ENCODE measurements at places on chromosomes 2 and 18. TPM values are rescaled to one million over a fixed set of nuclear protein-coding genes. Genes with fewer than 3 reads are reported as not detected.

CXCR1 gene
- 0.14 TPM for total RNA-seq

CSRNP3 gene
- 11.1 TPM for total RNA-seq

RNF152 gene
- total RNA-seq, result 340 TPM

PRSS56 gene
- not detected for total RNA-seq

OSBPL6 gene
- total RNA-seq, result 4.0 TPM

- no peak for DNase-seq
Measured at GRCh38 chr18:48886520-48887293, 64.1 kb downstream of the SMAD7 start.

GRCh38 chr2:12054956-12055618, 308.7 kb downstream of the LPIN1 start:
- DNase-seq, result no peak

DNA sequence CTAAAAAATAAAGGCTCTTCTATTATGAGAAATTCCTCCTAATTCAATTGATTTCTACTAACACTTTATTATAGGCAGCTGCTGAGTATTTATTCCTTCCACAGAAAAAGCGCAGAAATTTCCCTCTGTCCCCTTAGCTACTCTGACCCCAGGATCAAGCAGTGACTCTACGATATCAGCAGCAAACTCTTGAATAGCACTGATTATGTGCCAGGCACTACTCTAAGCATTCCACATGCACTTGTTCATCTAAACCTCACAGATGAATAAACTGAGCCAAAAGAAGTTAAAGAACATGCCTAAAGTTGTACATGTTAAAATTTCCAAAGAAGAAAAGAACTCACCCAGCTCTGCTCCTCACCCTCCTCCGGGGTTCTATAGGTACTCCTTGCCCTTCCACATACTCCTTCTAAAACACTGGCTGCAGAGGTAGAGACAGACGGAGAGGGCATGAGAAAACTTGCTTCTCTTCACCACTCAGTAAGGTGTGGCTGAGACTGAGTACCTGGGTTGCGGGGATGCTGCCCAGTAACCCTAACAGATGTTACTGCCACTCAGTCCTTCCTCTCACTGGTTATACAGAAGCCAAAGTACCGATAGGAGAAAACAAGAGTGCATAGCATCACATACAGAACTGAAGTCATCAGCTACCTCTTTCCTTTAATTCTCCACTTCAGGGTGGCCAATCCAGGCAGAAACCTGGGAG, 9.9 kb downstream of the C1D start:
- DNase-seq, result no peak

DNA sequence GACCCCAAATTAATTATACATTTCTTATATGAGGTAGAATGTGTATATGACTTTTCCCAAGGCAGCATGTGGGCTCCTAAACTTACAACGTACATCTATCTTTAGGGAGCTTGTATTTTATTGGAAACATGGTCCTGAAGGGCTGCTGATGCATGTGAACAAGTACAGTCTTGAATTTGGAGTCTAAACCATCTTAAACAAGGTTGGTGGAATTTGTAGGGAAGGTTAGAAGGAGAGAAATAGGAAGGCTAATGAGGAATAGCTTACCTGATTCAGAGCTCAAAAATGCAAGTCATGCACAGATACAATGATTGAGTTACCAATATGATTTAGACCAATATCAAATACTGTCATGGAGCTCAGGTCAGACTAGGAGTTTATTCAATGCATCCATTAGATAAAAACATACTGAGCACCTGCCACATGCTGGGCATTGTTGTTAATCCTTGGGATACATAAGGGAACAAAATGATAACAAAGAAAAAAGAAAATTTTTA, 458.6 kb upstream of the ETAA1 start:
- DNase-seq, result no peak

- DNase-seq, result no peak
Measured at GRCh38 chr2:76270096-76270710, 559.5 kb upstream of the GCFC2 start.

DNA sequence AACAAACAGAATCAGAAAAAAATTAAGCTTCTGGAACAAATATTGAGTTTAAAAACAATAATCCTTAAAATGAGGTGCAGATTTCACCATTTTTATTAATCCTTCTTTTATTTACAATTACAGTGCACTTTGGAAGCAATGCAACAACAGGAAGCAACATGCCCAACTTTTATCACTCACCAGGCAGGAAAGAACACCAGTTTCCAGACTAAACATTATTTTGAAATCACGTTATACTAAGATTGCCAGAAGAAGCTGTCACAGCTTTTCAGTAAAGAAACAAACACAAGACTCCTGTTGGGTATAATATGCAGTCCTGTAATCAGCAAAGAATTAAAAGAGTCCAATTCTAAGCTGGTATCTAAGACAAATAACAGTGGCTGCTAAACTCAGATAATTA, 137.9 kb upstream of the ZC3H15 start:
- no peak for DNase-seq

DNA sequence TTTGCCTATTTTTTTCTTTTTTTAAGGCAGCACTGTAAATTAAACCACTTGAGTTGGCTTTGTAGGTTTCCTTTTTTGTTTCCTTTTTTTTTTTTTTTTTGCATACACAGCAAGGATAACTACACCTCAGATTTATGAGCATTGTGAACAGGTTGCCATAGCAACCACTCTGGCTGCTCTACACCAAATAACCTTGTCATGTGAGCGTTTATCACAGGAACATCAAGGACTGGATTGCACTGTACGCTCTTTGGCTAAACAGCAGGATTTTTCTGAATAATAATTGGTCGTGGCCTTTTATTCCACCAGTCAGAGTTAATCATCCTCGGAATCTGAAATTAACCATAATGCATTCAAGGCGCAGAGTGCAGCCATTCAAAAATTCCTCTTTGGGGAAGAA, 199.1 kb upstream of the SLC14A2 start:
- peak; percentile 12 for DNase-seq

GRCh38 chr18:74914648-74915047, 294.3 kb downstream of the PTGR3 start:
- DNase-seq, result no peak
